CD4-positive, alpha-beta T cell treated with Interferon alpha-2 for 1 hour (primary cell): ENCODE measurements at places on chromosomes 2 and 18.

GRCh38 chr18:35732636-35733035, 151.1 kb downstream of the GALNT1 start:
- DNase-seq: no peak

- no peak for DNase-seq
Measured at GRCh38 chr2:33782395-33783230, 183.5 kb upstream of the FAM98A start.

DNA sequence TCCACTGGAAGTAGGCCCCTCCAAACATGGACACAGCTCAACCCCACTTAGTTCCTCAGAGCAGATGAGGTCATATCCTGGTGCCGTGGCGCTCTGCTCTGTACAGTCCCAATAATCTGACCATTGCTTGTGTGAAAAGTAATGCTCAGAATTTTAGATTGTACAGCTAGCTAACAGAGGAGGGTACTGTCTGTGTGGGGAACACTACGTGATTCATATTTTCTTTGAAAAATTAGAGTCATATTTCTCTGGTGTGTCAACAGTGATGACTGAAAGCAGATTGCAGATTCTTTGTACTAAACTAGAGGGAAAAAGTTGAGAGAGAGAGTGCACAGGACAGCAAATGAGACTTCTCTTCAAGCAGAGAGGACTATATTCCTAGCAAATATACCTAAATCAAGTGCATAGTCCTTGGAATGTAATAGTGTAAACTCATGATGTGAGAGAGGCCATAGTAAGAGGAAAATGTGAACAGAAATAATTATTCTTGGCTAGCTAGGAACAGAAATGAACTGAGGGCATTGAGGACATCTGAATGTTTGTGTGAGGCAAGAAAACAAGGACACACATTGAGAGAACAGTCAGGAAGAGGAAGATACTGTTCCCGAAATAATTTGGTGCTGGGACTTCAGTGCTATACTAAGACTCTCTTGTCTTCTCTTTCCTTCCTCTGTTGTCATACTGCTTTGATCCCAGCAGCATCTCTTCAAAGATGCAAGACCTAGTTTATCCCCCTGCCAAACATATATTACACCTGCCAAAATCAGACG, 157.0 kb upstream of the RND3 start:
- DNase-seq: no peak

DNA sequence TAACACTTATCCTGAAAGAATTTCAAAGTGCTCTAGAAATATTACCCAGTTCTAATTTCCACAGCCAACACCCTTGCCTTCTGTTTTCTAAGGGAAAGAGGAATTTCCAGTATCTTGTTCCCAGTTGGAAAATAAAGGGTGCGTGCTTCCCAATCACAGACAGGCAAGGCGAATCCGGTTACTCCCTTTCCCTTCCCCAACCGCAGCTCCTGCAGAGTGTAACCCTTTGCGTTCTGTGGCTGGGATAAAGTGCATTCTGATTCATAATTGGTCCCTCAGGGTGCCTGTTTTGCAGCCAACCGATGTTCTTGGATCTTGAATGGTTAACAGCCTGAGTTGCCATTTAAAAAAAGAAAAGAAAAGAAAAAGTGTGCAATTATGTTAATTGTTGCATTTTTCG, 40.6 kb upstream of the PGAP1 start:
- no peak for DNase-seq

DNA sequence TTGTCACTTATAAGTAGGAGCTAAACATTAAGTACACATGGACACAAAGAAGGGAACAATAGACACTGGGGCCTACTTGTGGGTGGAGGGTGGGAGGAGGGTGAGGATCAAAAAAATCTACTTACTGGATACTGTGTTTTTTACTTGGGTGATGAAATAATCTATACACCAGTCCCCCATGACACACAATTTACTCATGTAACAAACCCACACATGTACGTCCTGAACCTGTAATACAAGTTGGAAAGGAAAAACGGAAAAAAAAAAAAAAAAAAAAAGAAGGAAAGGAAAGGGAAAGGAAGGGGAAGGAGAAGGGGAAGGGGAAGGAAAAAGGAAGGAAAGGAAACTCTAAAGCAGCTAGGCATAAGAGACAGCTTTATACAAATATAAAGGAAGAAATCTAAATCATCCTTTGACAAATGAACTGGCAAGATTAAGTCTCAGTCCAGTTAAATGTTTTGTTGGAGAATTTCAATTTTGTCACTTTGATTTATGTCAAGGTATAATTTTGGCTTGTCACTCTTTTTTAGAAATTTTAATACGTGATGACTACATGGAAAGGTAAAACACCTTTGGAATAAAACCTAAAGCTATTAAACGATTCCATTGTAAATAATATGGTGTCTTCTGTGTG, 169.4 kb upstream of the OTX1 start:
- DNase-seq: no peak

GRCh38 chr2:231245249-231246094, 47.0 kb downstream of the ARMC9 start:
- DNase-seq: peak; percentile 24

GRCh38 chr2:214902286-214902685, 92.8 kb upstream of the BARD1 start:
- no peak for DNase-seq

DNA sequence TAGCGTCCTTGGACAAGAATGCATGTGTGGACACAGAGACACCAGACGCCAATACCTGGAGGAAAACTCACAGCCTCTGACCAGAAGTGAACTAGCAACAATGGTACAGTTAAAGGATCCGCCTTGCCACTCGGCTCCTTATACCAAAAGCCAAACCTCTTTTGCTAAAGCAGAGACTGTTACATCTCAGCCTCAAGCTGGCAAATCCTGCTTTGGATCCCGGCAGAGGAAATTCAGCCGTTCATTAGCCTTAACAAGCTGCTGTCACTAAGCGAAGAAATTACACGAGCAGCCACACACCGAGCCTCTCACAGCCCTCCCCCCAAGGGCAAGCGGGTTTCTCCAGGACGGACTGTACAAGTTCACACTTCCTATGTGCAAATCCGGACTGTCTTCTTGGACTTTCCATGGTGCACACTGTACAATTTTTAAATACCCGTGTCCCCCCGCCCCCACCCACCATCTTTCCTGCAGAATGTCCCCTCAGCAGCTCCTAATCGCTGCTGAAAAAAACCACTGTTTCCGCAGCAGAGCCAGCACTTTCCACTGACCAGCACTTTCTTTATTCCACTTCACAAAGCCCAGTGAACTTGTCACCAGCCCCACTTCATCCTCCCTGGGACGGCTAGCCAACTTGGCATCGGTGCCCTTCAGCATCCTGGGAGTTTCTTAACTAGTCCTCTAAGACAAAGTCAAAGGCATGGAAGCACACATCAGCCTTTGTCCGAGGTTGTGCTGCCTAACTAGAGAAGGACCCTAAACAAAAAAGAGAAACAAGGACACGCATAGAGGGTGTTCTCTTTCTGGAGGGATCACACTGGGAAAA, 1.5 kb downstream of the KLF7 start:
- peak; percentile 36 for DNase-seq

- DNase-seq: no peak
Measured at GRCh38 chr2:224833986-224834385, 117.8 kb upstream of the CCDC195 start.

GRCh38 chr18:79567481-79568147, 112.0 kb upstream of the CTDP1 start:
- DNase-seq: no peak

- DNase-seq: no peak
Measured at GRCh38 chr2:163347982-163348856, 387.6 kb downstream of the FIGN start.

GRCh38 chr2:181038796-181039195, 58.4 kb downstream of the UBE2E3 start:
- DNase-seq: no peak

- DNase-seq: no peak
Measured at GRCh38 chr2:174929786-174930185, 75.4 kb downstream of the CHN1 start.

- no peak for DNase-seq
Measured at GRCh38 chr18:64119916-64120315, 29.0 kb downstream of the LINC00305 start.

DNA sequence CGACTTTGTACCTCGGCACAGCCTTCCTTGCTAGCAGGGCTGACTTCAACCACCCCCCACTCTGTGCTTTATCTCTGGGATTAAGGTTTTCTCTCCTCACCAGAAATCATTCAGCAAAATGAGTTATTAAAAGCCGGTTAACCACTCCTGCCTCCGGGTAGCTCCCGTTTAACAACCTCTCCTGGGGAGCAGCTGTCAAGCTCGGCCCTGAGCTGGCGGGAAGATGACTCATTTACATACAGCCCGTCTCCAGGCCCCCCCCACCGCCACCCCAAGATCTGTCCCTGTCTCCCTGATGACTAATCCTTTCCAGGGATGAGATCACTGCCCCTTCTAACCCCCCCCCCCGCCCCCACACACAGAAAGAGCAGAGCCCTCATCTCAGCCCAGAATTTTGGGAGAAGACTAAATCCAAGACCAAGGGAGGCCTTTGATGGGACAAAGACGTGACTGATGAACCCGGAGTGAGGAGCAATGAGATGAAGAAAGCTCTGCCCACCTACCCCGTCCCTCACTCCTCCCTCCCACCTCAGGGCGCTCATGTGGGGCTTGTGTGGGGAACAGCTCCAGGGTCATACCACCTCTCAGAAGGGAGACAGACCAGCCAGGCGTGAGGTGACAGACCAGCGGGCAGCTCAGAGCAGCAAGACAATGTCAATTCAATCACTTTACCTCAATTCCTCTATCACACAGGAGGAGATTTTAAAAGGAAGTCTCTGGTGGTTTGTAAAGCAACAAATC, 131.4 kb downstream of the MSH2 start:
- DNase-seq: no peak

DNA sequence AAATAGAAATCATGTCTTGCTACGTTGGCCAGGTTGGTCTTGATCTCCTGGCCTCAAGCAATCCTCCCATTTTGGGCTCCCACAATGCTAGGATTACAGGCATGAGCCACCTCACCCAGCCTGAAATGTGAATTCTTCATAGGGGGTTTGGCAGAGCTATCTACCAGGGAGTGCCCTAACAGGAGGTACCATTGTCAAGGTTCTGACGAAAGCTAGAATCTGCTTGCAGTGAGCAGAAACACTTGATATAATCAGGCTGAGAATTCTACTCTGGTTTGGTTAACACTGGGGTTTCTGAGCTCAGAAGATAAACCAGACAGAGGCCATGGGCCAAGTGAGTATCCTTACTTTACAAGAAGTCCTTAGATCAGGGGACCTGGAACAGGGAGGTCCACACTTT, 7.2 kb upstream of the LAMA3 start:
- DNase-seq: no peak

DNA sequence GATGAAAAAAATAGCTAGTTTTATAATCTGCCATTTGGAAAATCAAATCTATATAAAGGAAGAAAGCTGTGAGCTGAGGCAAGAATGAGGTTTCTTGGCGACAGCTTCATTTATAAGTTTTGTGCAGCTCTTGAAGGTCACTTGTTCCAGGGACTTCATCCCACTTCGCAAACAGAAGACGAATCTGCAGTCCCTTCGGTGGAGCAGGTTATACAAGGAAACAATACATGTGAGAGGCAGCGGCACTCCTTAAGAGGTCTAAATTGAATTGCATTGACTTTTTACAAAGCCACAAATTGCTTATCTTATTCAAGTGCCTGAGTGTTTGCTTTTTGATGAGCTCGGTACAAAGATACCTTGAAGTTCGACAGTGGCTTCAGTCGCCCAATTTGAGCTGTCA, 72.2 kb downstream of the C1QL2 start:
- no peak for DNase-seq

- peak; percentile 47 for DNase-seq
Measured at GRCh38 chr2:27095745-27096651, 9.4 kb downstream of the KHK start.

- DNase-seq: no peak
Measured at GRCh38 chr2:4678927-4679326, 975.6 kb downstream of the DCDC2C start.

DNA sequence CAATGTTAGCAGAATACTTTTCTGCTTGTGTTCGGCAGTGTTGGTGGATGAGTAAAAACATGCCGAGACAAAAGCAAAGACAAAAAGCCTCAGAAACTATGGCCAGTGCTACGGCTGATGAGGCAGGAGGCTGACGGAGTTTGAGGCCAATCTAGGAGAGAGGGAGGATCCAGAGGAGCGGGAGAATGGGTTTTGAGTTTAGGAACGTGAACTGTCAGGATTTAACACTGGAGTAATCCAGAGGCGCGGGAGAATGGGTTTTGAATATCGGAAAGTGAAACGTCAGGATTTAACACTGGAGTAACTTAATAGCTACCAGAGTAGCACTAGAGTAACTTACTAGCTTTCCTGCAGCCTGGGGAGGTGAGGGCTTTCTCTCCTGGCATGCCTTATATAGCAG, 37.4 kb downstream of the LYPD6B start:
- no peak for DNase-seq

DNA sequence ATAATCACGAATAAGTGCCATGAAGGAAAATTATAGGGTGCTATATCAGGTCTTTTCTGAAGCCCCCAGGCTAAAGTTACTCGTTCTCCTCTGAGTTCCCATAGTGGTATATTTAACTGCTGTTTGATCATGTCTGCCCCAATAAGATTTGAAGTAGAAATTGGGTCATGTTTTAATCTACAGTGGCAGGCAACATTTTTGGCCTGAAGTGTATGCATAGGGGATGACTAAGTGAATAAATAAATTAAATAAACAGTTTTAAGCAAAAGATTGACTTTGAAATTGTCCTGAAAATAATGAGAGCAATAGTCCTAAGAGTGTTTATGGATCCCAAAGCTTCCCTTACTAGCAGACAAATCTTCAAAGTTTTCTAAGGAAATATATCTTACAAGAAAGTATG, 500.9 kb downstream of the TNS1 start:
- no peak for DNase-seq

GRCh38 chr18:63007231-63007630, 291.9 kb downstream of the PHLPP1 start:
- DNase-seq: no peak

DNA sequence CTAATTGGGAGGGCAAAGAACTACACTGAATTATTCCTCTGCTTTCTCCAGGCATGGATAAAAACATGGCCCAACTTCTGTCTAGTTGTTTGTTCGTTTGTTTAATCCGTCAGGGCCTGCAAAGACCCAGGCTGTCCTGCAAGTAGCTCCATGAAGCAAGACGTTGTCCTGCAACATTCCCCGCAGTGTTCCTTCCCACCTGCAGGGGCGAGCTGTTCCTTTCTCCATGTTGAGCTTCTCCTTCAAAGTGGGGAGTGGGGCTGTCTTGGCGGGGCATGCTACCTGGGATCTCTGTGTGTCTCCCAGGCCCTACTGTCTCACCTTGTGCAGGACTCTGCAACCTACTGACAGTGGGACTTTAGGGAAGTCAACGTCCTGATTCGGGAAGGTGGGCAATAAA, 264.0 kb upstream of the SMIM21 start:
- no peak for DNase-seq

DNA sequence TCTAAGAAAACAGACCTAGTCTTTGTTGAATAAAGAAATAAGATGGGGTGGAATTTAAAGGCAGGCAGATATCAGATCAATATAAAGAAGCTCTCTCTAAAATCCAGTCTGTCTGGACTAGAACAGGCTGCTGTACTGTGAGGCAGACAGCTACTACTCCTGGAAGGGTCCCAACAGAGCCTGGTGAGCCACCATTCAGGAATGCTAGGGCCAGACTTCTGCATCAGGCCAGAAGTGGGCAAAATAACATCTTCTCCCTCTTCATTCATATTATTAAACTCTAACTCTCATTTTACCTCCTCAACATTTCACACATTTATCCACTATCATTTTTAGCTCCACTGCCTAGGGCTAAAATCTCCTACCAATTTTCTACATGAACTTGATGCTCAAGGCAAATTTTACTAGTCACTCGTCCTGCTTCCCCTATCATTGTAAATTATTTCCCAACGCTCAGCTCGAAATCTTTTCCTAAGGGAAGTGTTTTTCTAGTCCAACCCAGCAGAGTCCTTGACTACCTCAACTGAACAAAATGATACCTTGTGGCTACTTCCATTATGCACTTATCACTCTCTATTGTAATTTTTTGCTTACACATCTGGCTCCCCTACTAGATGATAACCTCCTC, 45.2 kb upstream of the GLS start:
- DNase-seq: no peak
